ENCODE measurements at places on chromosomes 1 and 21. TPM values are rescaled to one million over a fixed set of nuclear protein-coding genes. Genes with fewer than 3 reads are reported as not detected.

DNA sequence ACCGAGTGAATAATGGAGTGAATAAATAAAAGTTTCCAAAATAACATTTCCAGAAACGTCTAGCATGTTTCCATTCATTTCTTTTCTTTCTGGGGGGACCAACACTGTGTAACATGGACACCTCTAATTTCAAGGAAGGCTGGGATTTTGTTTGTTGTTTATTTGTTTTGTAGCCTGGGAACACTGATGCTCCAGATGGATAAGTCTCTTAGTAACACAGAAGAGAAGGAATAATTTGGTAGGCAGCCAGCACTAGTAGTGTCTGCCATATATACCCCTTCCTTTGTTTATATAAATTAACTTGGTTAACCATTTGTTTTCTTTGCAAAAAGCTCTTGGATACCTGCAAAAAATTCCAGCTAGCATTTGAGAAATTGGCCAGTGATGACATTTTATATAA lies 411.4 kb upstream of the DEPDC1 start:
- no peaks in the 10 kb centered on the region for H3K4me1 ChIP-seq
- peak; percentile 65 for DNase-seq
- no peak overlapping the region for H3K27ac ChIP-seq
- H3K36me3 ChIP-seq = no peaks in the 10 kb centered on the region
- no peaks in the 10 kb centered on the region for H3K27me3 ChIP-seq

- H3K27me3 ChIP-seq = no peaks in the 10 kb centered on the region
- H3K4me1 ChIP-seq = peaks cover 6% of the 10 kb centered on the region
- no peak overlapping the region for H3K4me3 ChIP-seq
These were observed 52.8 kb upstream of the HNRNPU start for GRCh38 chr1:244917073-244917670.

GRCh38 chr1:94438692-94439276 lies 20.6 kb downstream of the ABCD3 start:
- H3K27ac ChIP-seq = no peak overlapping the region
- no peak for DNase-seq
- H3K36me3 ChIP-seq = no peaks in the 10 kb centered on the region
- no peaks in the 10 kb centered on the region for H3K27me3 ChIP-seq
- no peaks in the 10 kb centered on the region for H3K4me1 ChIP-seq

- H3K27ac ChIP-seq = peak overlapping the region; percentile 97
- peak; percentile 29 for DNase-seq
- H3K4me1 ChIP-seq = peaks cover 8% of the 10 kb centered on the region
- no peaks in the 10 kb centered on the region for H3K27me3 ChIP-seq
These were observed 1.7 kb upstream of the MAN1A2 start for GRCh38 chr1:117365350-117366176.

The S100A7A gene
- total RNA-seq = not detected

- no peak overlapping the region for H3K4me3 ChIP-seq
- no peak for DNase-seq
- peaks cover 13% of the 10 kb centered on the region for H3K27me3 ChIP-seq
- no peak overlapping the region for H3K27ac ChIP-seq
- peaks cover 59% of the 10 kb centered on the region for H3K4me1 ChIP-seq
These were observed 22.6 kb downstream of the PLCH2 start for GRCh38 chr1:2498648-2499047.

DNA sequence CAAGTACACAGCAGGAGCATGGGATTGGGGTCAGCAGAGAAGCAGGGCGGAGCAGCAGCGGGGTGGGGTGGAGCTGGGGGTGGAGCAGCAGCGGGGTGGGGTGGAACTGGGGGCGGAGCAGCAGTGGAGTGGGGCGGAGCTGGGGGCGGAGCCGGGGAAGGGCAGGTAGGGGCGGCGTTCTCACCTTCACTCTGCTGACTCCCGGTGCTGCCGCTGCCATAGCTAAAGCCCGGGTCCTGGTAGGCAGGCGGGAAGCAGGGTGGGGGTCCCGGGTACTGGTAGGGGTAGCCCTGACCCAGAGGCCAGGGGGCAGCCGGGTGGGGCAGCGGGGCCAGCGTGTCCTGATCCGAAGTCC lies 6.7 kb downstream of the TAS1R3 start:
- H3K27ac ChIP-seq = no peak overlapping the region
- H3K27me3 ChIP-seq = no peaks in the 10 kb centered on the region
- no peak for DNase-seq
- no peak overlapping the region for H3K4me3 ChIP-seq
- no peaks in the 10 kb centered on the region for H3K4me1 ChIP-seq

GRCh38 chr21:38993561-38993960 lies 187.8 kb downstream of the ETS2 start:
- peak; percentile 93 for DNase-seq
- peak overlapping the region; percentile 67 for H3K27ac ChIP-seq
- H3K4me3 ChIP-seq = no peak overlapping the region

- peaks cover 9% of the 10 kb centered on the region for H3K27me3 ChIP-seq
- peaks cover 14% of the 10 kb centered on the region for H3K4me1 ChIP-seq
- no peak overlapping the region for H3K4me3 ChIP-seq
- DNase-seq = no peak
These were observed 54.6 kb downstream of the MATN1 start for GRCh38 chr1:30668546-30669327.

The AKIRIN1 gene
- 21.4 TPM for total RNA-seq

The GPR153 gene
- total RNA-seq = 9.8 TPM

The MED8 gene
- 33.9 TPM for total RNA-seq

- no peak within 1 kb of the TSS for H3K27ac ChIP-seq
- peak; percentile 57 for DNase-seq
- peaks cover 13% of the 10 kb centered on the region for H3K27me3 ChIP-seq
- H3K36me3 ChIP-seq = no peaks in the 10 kb centered on the region
- H3K4me1 ChIP-seq = peaks cover 37% of the 10 kb centered on the region
These were observed at the start of gene SLAMF8 for GRCh38 chr1:159826441-159827101. Gene SLAMF8, plus strand, starts transcription at chr1:159826873. Its CDS starts 26 bp downstream, at chr1:159826899.

DNA sequence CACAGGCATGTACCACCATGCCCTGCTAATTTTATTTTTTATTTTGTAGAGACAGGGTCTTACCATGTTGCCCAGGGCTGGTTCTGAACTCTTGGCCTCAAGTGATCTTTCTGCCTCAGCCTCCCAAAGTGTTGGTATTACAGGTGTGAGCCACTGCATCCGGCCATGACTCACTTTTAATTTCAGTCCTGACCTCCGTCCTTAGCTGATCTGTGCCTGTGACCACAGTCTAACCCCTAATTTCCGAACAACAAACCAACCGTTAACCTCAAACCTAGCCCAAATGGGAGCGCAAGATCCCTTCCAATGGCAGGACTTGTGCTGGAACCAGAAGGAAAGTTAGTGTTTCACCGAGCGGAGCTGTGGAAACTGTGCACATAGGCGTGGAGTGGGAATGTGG lies 29.3 kb upstream of the MAN1C1 start:
- no peak for DNase-seq
- H3K4me1 ChIP-seq = peaks cover 10% of the 10 kb centered on the region
- H3K27me3 ChIP-seq = no peaks in the 10 kb centered on the region
- H3K27ac ChIP-seq = no peak overlapping the region
- H3K4me3 ChIP-seq = no peak overlapping the region

DNA sequence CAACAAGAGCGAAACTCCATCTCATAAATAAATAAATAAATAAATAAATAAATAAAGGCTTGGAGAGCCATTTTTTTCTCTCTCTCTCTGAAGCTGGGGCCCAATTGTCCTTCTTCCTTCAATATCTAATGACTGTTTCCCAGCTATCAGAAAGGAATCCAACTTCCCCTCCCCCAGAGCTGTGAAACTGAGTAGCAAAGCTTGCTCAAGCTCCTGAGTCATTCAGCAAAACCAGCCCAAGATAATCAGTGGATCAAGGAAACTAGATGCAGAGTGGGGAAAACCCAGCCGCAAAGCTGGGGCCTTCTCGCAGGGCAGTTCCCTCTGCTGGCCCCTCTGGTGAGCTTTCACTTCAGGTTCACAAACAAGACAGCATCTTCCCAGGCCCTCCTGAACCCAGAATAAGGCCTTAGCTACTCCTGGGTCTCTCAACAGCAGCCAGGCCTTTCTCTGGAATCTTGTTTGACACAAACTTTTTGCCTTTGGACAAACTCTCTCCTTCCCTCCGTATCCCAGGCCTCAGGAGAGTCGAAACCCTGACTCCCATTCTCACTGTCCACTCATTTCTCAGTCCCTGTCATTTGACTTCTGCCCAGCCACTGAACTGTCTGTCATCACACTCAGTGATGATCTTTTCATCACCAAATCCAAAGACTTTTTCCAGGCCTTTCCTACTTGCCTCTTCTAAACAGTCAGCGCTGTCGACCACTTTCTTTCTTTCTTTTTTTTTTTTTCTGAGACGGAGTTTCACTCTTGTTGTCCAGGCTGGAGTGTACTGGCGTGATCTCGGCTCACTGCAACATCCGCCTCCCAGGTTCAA lies 18.0 kb upstream of the PTP4A2 start:
- DNase-seq = peak; percentile 92
- no peak overlapping the region for H3K4me3 ChIP-seq
- H3K27me3 ChIP-seq = no peaks in the 10 kb centered on the region
- H3K4me1 ChIP-seq = peaks cover 24% of the 10 kb centered on the region
- peak overlapping the region; percentile 91 for H3K27ac ChIP-seq
- H3K36me3 ChIP-seq = no peaks in the 10 kb centered on the region

- DNase-seq = peak; percentile 68
- peaks cover 4% of the 10 kb centered on the region for H3K27me3 ChIP-seq
- H3K4me3 ChIP-seq = no peak overlapping the region
- peaks cover 15% of the 10 kb centered on the region for H3K4me1 ChIP-seq
- no peaks in the 10 kb centered on the region for H3K36me3 ChIP-seq
These were observed 1.6 kb upstream of the CLSTN1 start for GRCh38 chr1:9825093-9826074.

- H3K27ac ChIP-seq = peak overlapping the region; percentile 42
- H3K4me3 ChIP-seq = no peak overlapping the region
- H3K27me3 ChIP-seq = no peaks in the 10 kb centered on the region
- H3K36me3 ChIP-seq = no peaks in the 10 kb centered on the region
- peak; percentile 31 for DNase-seq
These were observed 206.1 kb upstream of the GALNT2 start for GRCh38 chr1:229860926-229861325.

DNA sequence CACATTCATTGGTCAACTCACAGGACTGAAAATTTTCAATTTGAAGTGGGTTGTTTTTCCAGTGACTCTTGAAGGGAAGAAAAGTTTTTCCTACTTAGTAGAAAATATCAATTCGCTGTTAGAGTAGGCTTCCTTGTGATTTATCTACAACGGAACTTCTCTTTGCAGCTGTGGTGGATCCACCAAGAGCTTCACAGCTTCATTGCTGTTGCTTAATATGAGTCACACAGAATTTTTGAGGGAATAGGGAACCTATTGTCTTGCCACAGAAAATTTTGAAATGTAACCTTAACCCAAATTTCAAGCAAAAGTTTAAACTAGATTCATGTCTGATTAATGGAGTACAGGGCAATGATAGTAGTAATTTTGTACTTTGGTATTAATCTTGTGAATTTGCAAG lies 58.4 kb upstream of the IFI44L start:
- no peak overlapping the region for H3K27ac ChIP-seq
- H3K4me1 ChIP-seq = no peaks in the 10 kb centered on the region
- no peaks in the 10 kb centered on the region for H3K36me3 ChIP-seq

GRCh38 chr1:36034692-36035091 lies 49.2 kb upstream of the TEKT2 start:
- peak; percentile 16 for DNase-seq
- no peak overlapping the region for H3K27ac ChIP-seq
- no peaks in the 10 kb centered on the region for H3K27me3 ChIP-seq
- no peak overlapping the region for H3K4me3 ChIP-seq
- peaks cover 25% of the 10 kb centered on the region for H3K36me3 ChIP-seq

- no peaks in the 10 kb centered on the region for H3K36me3 ChIP-seq
- peaks cover 23% of the 10 kb centered on the region for H3K4me1 ChIP-seq
- peak; percentile 73 for DNase-seq
- H3K27me3 ChIP-seq = no peaks in the 10 kb centered on the region
These were observed 104.4 kb downstream of the PTPN14 start for GRCh38 chr1:214446772-214447556.

The TTC39A gene
- total RNA-seq = 4.8 TPM

DNA sequence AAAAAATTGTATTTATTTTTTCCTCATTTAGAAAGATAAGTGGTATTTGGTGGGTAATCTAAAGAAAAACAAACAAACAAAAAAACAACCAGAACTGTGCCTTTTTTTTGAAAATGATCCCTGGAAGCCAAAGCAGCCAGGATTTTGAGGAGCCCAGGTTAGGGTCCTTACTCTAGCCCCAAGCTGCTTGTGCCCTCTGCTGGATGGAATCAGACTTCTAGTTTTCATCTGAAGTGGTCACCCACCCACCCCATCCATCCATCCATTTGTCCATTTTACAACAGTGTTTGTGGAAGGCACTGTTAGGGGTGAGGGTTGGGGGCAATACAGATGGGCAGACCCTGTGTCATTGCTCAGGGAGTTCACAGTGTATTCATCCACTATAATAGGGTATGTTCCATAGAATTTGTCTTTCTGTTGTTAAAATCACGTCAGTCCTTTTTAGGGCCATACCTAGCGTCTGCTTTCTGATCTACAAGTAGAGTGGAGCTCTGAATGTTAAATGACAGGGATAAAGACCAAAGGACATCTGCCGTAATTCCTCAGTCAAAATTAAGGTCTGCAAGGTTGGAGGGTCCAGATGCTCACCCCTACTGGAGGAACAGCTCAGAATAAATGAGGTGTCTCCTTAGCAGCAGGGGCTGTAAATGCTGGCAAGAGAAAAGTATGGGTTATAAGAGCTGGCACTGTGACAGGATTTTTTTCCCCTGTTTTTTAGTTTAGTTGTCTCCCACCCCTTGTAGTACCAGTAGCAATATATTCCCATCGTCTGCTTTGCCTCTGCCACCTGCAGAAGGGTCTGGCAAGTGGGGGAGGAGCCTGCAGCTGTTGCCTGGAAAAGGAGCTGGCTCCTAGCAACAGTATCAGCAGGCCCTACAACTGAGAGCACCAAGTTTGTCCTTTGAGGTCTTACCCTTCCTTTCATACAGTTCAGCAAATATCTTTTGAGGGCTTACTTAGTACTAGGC lies 3.2 kb downstream of the LRRC42 start:
- peaks cover 22% of the 10 kb centered on the region for H3K4me1 ChIP-seq
- peaks cover 15% of the 10 kb centered on the region for H3K36me3 ChIP-seq
- no peaks in the 10 kb centered on the region for H3K27me3 ChIP-seq
- H3K4me3 ChIP-seq = no peak overlapping the region
- no peak overlapping the region for H3K27ac ChIP-seq

GRCh38 chr1:224509907-224510306 lies 75.3 kb upstream of the WDR26 start:
- H3K27ac ChIP-seq = no peak overlapping the region
- H3K4me3 ChIP-seq = no peak overlapping the region
- DNase-seq = peak; percentile 24
- H3K36me3 ChIP-seq = no peaks in the 10 kb centered on the region
- H3K4me1 ChIP-seq = peaks cover 5% of the 10 kb centered on the region

- no peak for DNase-seq
- H3K4me1 ChIP-seq = no peaks in the 10 kb centered on the region
- no peaks in the 10 kb centered on the region for H3K36me3 ChIP-seq
- no peak overlapping the region for H3K27ac ChIP-seq
- H3K4me3 ChIP-seq = no peak overlapping the region
- H3K27me3 ChIP-seq = no peaks in the 10 kb centered on the region
These were observed 59.3 kb upstream of the GJB5 start for GRCh38 chr1:34695580-34695979.

- peaks cover 6% of the 10 kb centered on the region for H3K4me1 ChIP-seq
- no peaks in the 10 kb centered on the region for H3K36me3 ChIP-seq
- H3K27ac ChIP-seq = no peak overlapping the region
- DNase-seq = peak; percentile 46
- peaks cover 12% of the 10 kb centered on the region for H3K27me3 ChIP-seq
These were observed 7.7 kb downstream of the TMEM61 start for GRCh38 chr1:54987919-54988705.

- no peaks in the 10 kb centered on the region for H3K4me1 ChIP-seq
- peaks cover 5% of the 10 kb centered on the region for H3K27me3 ChIP-seq
- H3K27ac ChIP-seq = no peak overlapping the region
These were observed 12.0 kb upstream of the RHOU start for GRCh38 chr1:228723287-228723686.

Measured in muscle of leg (tissue), 16 donors.